Stimulated activated CD4-positive, alpha-beta T cell treated with anti-CD3 and anti-CD28 coated beads, Interleukin-1b, Interleukin-23, amount 100 ng/mL, for 1 hour (primary cell): ENCODE measurements at places on chromosomes 3 and 15.

GRCh38 chr3:44226573-44226972 lies 15.1 kb upstream of the TOPAZ1 start:
- no peak for DNase-seq

DNA sequence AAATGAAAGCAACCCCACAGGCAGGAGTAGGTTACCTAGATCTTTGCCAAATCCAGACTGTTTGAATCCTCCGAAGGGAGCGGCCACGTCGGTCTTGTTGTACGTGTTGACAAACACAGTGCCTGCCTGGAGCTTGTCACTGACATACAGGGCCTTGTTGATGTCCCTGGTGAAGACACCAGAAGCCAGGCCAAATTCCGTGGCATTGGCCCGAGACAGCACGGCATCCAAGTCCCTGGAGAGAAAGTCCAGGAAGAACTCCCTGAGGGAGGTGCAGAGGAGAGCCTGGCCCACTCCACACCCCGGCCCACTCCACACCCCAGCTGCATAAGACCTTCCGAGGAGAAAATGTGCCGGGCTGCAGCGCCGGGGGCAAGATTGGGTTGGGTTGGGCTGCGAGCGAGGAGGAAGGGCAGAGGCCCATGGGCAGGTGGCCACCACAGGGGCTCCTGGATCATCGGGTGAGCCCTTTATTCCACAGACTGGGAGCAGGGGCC lies 21.8 kb upstream of the SLC41A3 start:
- DNase-seq = no peak

DNA sequence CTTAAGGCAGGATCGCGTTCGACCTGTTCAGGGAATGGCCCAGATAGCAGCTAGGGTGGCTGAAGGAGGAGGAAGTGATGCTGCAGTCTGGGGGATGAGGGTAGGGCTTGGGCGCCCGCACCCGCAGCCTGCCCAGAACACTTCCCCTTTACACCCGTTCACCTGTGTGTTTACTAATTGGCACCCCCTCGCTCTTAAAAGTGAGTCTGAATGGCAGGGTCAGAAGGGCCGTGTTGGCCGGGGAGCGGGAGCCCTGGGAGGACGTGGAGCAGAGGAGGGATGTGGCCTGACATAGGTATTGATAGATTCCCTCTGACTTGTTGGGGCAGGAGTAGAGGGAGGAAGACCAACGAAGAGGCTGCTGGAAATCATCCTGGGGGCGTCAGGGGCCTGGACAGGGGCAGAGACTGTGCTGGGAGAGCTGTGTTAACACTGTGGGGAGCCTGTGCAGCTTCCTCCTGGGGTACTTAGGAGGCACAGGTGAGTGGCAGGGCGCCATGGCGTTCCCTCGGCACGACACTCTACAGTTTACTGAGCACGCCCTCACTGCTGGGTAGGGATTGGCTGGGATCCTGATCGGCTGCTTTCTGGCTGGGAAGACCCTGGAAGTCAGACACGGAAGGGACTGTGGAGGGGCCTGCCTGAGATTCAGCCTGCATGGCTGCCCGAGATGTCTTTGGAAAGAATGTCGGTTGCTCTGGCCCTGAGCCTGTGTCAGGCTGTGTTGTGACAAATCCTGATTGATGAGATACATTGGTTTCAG lies 51.7 kb downstream of the SLC6A6 start:
- no peak for DNase-seq

- no peak for DNase-seq
These were observed 198.6 kb upstream of the PLSCR5 start for GRCh38 chr3:146803745-146804144.

DNA sequence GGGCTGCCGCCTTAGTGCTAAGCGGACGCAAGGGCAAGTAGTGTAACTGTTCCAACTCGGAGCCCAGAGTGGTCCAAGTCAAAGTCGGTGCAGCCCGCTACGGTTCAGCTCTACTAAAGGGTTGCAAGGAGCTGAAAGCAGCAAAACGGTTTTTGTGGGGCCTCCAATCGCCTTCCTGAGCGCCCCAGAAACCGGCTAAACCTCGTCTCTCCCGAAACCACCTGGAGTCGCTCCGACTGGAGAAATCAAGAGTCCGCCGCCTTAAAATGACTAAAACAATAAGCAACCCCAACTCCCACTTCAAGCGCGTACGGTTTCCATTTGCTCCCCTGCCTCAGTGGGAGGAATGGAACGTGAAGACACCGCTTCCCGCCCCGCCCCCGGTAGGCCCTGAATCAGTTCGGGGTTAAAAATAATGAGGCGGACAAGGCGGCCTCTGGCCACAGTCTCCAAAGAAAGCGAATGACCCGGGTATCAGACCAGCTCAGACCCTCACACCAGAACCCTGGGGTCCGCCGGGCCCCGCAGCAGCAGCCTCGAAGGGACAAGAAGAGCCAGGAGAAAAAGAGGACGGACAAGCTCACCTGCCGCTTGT lies 401 bp downstream of the SEC11A start:
- DNase-seq = peak; percentile 15

DNA sequence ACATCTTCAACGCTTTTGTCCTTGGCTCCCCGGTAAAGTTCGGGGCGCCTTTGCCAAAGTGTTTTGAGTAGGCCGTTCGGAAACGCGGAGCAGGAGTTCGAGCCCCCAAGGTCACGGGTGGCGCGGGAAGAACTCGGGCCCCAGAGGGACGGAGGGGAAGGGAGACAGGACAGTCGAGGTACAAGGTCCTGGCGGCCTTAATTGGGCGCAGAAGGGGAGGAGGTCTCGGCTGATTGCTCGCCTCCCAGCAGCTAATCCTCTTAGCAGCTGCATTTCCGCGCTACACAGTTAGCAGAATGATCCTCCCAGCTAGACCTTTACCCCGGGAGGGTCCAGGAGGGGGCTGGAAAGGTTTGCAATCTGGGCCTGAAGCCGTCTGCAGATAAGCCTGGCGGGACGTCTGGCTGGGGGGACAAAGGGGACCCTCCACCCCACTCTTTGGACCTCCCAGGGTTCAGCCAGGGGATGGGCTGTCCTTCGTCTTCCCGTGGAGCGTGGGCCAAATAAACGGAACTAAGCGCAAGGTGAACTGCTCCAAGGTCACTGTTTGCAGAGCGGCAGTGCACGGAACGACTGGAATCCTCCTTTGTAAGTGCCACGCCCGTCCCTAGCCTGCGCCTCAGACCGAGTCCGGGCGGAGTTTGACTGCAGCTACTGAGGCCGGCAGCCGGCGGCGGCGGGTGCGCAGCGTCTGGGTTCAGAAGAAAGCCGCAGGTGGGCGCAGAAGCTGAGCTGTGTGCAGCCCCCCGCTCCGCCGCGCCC lies 7.2 kb downstream of the EOMES start:
- DNase-seq = no peak

DNA sequence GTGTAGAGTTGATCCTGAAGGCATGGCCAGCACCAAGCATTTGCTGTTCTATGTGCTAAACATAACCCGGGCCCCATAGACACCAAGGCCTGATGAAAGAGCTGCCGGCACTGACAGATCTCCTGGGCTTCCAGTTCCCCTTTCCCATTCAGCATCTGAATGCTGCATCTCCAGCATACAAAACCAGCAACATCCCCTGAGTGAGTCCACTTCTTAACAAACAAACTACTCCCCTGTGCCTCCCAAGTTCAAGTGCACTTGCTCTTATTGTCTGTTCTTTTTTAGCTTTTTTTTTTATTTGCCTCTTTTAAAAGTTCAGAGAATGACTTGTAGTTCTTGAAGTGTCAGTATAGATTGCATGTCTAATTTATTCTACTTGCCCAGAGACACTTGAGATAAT lies 156.0 kb downstream of the EDEM1 start:
- DNase-seq = no peak

GRCh38 chr3:111694471-111694870 lies 99.3 kb upstream of the ZBED2 start:
- DNase-seq = no peak

DNA sequence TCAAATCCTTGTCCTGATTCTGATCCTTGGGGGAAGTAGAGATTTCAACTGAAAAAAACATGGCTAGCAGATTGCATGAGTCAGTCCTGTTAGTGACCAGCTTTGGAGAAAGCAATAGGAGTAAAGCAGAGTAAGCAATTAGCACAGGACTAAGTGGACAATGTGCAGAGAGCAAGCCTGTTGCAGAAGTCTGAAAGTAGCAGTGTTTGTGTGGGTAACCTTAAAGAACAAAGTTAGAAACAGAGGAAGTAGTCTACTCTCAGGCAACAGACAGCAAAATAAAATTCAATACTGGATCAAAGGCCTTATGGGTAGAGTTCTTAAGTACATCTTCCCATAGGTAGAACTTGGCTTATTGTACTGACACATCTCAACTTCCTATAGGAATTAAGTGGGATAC lies 916.8 kb downstream of the CADM2 start:
- no peak for DNase-seq

DNA sequence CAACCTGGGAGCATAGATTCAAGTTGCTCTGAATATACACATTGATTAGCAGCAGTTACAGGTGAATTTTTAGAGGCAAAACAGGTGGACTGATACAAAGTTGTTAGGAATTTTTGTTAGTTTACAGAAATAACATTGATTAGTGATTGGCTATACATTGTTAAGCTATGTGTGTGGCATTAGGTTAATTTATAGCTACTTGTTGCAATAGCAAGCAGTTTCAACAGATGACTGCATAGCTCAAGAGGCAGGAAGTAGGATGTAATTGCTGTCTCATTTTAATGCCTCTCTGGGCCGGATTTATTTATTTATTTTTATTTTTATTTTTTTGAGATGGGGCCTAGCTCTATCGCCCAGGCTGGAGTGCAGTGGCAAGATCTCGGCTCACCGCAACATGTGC lies 99.7 kb downstream of the TCF12 start:
- no peak for DNase-seq

- DNase-seq = no peak
These were observed 94.9 kb downstream of the ATP10A start for GRCh38 chr15:25768271-25768670.

DNA sequence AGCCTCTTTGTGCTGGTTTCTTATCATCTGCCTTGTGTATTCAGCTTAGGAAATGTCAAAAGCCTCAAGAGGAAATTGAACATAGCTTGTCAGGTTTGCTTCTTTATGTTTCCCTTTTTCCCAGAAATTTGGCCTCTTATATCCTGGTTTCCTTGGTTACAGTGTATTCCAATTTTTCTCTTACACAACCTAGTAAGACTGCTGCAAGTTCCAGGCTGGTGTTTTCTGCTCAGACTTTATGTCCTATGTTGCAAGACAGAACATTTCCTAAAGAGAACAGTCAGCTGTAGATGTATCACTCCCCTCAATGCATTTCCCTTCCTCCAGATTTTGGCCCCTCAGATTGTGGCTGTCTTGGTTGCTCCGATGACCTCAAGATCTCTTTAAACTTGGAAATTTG lies 102.5 kb downstream of the SH3GL3 start:
- no peak for DNase-seq

DNA sequence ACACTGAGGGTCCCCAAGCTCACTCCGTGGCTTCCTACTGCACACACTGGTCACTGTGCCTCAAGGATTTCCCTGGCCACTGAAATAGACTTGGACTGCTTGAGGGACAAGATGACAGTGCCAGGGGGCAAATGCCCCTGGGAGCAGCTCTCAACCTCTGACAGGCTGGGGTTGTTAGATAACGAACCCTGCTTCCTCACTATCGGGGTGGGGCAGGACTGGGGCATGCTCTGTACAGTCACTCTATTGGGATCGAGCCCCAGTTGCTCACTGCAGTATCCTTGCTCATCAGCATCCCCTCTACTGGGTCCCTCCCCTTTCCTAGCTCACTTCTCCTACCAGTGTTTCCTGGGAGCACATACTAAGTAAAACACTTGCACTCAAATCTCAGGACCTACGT lies 610.8 kb downstream of the NTRK3 start:
- DNase-seq = no peak

DNA sequence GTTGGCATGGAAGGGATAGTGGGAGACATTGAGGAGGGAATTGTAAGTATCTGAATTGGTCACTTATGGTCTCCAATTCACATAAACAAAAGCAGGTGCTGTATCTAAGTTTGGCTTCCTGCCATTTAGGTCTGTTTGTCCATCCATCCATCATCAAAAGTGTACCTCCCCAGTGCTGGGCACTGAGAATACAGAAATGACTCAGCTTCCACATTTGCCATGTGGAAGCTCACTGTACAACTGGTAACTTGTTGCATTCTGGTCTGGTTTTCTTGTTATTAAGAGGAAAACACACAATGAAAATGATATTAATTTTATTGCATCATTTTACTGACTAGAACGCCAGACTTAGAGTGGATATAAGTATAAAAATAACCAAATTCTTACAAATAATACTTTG lies 30.9 kb upstream of the MUC13 start:
- DNase-seq = no peak

- DNase-seq = peak; percentile 7
These were observed 758 bp downstream of the SELENOK start for GRCh38 chr3:53890726-53891475.

DNA sequence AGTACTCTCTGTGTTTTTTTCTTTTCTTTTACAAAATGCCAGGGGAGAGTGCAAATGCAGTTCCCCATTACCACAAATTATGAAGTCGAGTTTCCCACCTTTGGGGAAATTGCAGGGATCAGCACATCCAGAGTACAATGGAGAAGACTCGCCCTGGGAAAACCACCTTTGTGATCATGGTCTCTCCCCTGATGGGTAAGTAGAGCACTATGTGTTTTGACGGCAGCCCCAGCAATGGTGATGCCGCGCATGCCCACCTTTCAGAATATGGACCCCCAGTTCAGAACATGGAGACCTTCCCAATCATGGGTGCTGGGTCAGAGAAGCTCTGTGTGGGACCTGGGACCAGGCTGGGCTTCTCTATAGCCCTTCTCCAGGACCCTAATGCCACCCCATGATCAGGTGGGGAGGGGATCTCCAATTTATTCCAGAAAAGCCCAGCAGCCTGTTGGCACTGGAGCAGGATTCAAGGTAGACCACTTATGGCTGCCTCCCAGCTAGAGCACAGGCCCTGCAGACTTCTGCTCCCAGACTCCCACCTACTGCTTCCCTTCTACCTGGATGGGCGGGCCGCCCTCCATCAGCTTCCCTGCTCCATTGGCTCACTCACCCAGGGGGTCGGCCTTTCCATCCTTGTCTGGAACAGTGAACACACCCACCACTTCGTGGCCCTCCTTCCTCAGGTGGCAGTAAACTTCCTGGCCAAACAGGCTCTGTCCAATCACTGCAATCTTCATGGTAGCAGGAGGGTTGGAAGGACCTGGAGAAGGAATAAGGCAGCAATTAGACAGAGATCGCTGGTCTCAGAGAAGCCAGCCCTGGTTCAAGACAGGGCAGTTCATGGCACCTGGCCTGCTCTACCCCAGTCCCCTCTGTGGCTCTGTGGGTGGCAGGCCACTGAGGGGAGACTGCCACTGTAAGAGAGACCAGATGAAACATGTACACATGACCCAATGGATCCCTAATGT lies 19.9 kb downstream of the ALDH1L1 start:
- DNase-seq = no peak

GRCh38 chr3:97927704-97928103 lies 44.5 kb downstream of the RIOX2 start:
- no peak for DNase-seq

- DNase-seq = no peak
These were observed 54.6 kb downstream of the CCR4 start for GRCh38 chr3:33006081-33006480.

GRCh38 chr3:158148218-158148617 lies 38.3 kb downstream of the RSRC1 start:
- no peak for DNase-seq

DNA sequence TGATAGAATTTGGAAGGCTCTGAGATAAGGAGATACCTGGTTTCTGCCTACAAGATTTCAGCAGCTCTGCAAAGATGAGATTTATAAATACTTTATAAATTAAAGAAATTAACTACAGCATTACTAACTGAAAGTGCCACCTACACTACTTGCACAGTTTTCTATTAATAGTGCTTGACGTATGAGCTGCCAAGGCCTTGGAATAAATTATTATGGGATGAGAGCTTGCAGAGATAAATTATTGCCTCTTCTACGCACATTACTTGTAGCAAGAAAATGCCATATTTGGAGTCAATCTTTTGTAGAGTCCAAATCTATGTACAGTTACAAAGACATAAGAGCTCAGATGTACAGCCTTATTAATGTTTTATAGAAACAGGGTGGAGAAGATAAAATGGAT lies 89.1 kb downstream of the BCHE start:
- DNase-seq = no peak
